ENCODE measurements at places on chromosomes 2 and 18. TPM values are rescaled to one million over a fixed set of nuclear protein-coding genes. Genes with fewer than 3 reads are reported as not detected.

Gene COL3A1
- polyA plus RNA-seq, result 1,115 TPM

GRCh38 chr18:10202845-10203321 is 251.6 kb upstream of the APCDD1 start:
- no peak for DNase-seq

- no peak for DNase-seq
Observed at GRCh38 chr2:207282916-207283315, 117.2 kb upstream of the KLF7 start.

DNA sequence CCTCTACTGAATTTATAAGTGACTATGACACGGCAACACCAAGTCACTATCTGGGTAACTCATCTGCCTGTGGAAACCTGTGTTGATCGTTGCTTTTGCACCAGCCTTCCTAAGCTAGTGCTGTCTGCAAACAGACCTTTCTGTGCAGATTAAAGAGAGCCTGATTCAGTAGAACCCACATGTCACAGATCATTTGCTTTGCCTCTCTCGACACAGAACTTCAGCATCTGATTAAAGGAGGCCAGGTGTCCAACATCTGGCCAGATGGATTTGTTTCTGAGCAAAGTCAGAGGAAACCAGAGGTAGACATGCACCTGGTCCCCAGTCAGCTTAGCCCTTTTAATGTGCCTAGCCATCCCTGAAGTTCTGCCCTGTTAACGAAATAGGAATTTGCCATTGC is 15.0 kb upstream of the TTR start:
- DNase-seq, result no peak

DNA sequence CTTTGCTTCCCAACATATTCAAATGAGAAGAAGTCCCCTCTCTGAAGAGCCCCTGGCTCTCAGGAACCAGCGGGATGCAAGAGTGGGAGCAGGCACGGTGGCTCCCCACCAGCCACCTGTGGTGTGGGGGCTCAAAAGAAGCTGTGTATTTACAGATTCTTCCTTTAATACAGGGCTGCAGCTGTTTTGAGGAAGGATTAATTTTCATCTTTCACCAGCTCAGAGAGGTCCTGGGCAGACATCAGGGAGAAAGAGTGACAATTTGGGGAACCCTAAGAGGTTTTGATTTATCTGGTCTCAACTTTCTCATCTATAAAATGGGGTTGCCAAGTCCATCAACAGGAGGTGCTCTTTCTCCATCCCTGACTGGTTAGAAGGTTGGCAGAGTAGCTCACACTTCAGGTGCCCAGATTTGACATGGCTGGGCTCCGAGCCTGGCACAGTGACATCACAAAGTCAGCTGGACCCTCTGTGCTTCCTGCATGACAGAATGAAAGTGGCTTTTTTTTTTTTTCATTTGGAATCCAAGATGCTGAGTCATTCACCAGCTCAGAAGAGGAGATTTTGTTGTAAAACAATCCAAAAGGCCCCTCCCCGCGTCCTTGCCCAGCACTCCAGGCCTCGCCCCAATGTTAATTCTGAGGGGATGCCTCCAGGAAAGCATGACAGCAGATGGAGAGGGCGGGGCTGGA is 15.5 kb upstream of the SIX2 start:
- DNase-seq, result no peak

DNA sequence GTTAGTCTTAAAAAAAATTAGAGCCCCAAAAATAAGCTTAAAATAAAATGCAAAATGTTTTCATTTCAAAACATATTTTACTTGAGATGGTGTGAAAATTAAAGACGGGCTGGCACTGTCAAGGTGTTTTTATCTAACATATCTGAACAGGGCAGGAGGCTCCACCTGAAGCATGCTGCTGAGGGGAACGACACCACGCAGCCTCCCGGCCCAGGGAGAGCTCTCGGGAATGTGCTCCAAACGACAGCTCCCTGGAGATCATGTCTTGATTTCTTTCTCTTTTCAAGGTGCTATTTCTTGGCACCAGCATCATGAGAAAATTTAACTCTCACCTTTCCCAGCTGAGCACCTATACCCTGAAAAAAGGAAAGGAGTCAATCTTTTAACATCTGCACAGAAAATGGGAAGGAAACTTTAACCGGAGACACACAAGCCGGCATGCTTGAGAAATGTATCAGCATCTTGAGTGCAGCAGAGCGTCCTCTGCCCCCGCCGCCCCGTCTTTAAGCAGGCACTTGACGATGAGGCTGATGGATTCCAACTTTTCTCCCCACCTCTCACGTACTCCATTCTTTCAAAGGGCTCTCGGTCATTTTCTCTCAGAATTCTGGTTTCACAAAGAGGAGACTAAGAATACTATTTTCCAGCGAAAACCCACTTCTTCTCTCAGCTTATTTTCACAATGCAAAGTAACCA is 56.6 kb downstream of the EIPR1 start:
- DNase-seq, result no peak

Gene PCARE
- polyA plus RNA-seq, result 0.43 TPM

Gene INHA
- 0.72 TPM for polyA plus RNA-seq

Gene SLC19A3
- polyA plus RNA-seq, result 6.6 TPM

DNA sequence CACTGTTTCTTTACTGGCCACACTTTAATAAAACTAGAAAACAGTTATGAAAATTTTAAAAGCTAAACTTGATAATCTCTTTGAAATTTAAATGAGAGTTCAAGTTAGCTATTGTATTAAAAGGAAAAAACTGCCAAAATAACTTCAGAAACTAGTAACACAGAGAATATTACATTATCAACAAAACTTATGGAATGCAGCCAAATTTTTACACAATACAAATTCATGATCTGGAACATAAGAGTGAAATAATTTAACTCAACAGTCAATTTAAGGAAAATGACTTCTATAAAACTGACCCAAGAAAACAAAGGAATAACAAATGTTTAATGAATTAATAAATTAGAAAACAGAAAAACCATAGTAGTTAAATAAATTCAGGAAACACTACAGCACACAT is 65.0 kb downstream of the TCF4 start:
- DNase-seq, result no peak

Gene ALPP
- not detected for polyA plus RNA-seq

Gene TUBA3D
- 0.33 TPM for polyA plus RNA-seq

- no peak for DNase-seq
Observed at GRCh38 chr2:195613922-195614321, 43.1 kb upstream of the SLC39A10 start.

Gene SLC5A7
- polyA plus RNA-seq, result 0.64 TPM

Gene ARHGEF4
- polyA plus RNA-seq, result 7.5 TPM

Gene FAM237A
- polyA plus RNA-seq, result not detected

Gene PKDCC
- polyA plus RNA-seq, result 363 TPM

DNA sequence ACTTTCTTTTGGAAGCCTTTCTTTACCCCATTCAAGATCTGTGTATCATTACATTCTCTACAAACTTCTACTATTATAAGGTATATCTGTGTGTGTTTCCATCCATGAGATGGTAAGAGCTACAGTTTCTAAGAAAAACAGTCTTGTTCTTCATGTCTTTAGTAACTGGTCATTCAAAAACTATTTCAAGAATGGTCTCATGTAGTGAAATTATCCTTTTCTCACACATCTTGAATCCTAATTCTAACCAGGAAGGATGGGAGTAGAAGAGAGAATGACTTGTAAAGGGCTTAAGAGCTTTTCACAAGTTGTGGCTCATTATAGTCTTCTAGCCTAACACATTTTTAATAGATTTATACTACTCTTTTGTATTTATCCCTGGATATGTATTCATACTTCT is 47.3 kb downstream of the ROCK1 start:
- DNase-seq, result no peak

Measured in right renal cortex interstitium (tissue), 3 donors.